ENCODE measurements at places on chromosomes 2 and 18. TPM values are rescaled to one million over a fixed set of nuclear protein-coding genes. Genes with fewer than 3 reads are reported as not detected.

The HJURP gene
- total RNA-seq: 9.8 TPM

The ALKAL2 gene
- 6.8 TPM for total RNA-seq

The FABP1 gene
- not detected for total RNA-seq

The MALT1 gene
- total RNA-seq: 76.1 TPM

The GALNT14 gene
- 2.2 TPM for total RNA-seq

The XIRP2 gene
- 7.5 TPM for total RNA-seq

The GCKR gene
- total RNA-seq: not detected

The MFSD2B gene
- 0.60 TPM for total RNA-seq

The LPIN2 gene
- total RNA-seq: 52.6 TPM

The ASPRV1 gene
- total RNA-seq: 4.3 TPM

The GPR35 gene
- total RNA-seq: 1.2 TPM

All from camera-type eye (tissue), 1 donor.